ENCODE measurements at places on chromosomes 7 and 10.

- no peak for DNase-seq
Measured at GRCh38 chr7:46015107-46015868, 94.2 kb upstream of the IGFBP3 start.

GRCh38 chr7:142481548-142481947 lies 223.7 kb upstream of the PRSS58 start:
- DNase-seq, result no peak

GRCh38 chr7:117908031-117908795 lies 35.0 kb upstream of the CTTNBP2 start:
- DNase-seq, result no peak

- DNase-seq, result no peak
Measured at GRCh38 chr7:114986190-114987180, 64.6 kb downstream of the MDFIC start.

GRCh38 chr7:92762851-92763250 lies 73.5 kb downstream of the CDK6 start:
- DNase-seq, result no peak

GRCh38 chr7:150586068-150586784 lies 19.0 kb downstream of the GIMAP4 start:
- DNase-seq, result no peak

DNA sequence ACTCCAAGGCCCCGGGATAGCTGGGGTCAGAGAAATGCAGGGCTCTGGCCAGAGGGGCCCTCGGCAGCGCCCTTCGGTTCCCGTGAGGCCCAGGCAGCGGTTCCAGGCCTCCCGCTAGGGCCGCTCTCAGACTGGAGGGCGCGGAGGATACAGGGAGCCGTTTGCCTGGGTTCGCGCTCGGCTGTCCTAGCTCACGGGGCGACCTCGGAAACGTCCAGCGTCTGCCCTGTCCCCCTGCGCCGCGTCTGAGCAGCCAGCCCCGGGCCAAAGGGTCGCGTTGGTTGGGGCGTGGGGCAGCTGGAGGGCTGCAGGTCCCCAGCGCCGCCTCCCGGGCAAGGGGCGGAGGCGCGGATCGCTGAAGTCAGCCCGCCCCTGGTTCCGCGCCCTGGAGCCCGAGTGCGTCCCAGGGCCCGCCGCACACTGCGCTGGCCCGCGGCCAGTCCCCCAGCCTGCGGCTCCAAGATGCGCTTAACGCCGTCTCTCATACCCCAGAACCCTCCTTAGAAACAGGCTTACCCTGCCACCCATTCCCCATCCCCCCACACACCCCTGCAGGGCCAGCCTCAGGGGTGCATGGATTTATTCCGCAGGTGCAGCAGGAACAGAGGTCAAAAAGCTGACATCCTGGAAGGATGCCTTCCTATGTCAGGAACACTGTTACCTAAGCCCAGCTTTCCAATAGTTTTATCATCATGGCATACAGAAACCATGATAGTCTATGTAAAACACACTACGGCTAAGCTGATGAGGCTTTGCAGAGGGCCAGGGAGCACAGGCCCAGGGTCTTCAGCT lies 22.1 kb upstream of the OPN4 start:
- no peak for DNase-seq

- DNase-seq, result no peak
Measured at GRCh38 chr7:33861947-33862346, 43.4 kb upstream of the BMPER start.

Data from naive thymus-derived CD4-positive, alpha-beta T cell (primary cell).